ENCODE measurements at places on chromosomes 7 and 10. TPM values are rescaled to one million over a fixed set of nuclear protein-coding genes. Genes with fewer than 3 reads are reported as not detected.

Gene EBF3
- total RNA-seq: 0.14 TPM

Gene GDF2
- not detected for total RNA-seq

Gene TSPAN33
- 6.0 TPM for total RNA-seq

Gene C10orf67
- total RNA-seq: 0.17 TPM

Gene ANKRD30A
- total RNA-seq: 0.52 TPM

Gene CCL26
- total RNA-seq: 8.8 TPM

Gene HOXA4
- total RNA-seq: 2.7 TPM

Gene KCNMA1
- 76.7 TPM for total RNA-seq

Gene PDZD7
- total RNA-seq: 1.4 TPM

Gene ATG9B
- total RNA-seq: 0.60 TPM

Gene SPDYE2
- total RNA-seq: not detected

Gene SH3PXD2A
- 2.0 TPM for total RNA-seq

All from A549 treated with CORT108297 at 1 μM for 4 hours (cell line).